Fibroblast of upper back skin (primary cell): ENCODE measurements at places on chromosomes 11 and 22.

GRCh38 chr11:45322111-45322705 lies 36.1 kb upstream of the SYT13 start:
- DNase-seq: no peak

- no peak for DNase-seq
Observed at GRCh38 chr11:68324241-68324640, 11.8 kb downstream of the LRP5 start.

- DNase-seq: no peak
Observed at GRCh38 chr22:41989246-41989645, 9.3 kb upstream of the WBP2NL start.

- DNase-seq: no peak
Observed at GRCh38 chr11:124640666-124641065, 18.0 kb downstream of the TBRG1 start.

DNA sequence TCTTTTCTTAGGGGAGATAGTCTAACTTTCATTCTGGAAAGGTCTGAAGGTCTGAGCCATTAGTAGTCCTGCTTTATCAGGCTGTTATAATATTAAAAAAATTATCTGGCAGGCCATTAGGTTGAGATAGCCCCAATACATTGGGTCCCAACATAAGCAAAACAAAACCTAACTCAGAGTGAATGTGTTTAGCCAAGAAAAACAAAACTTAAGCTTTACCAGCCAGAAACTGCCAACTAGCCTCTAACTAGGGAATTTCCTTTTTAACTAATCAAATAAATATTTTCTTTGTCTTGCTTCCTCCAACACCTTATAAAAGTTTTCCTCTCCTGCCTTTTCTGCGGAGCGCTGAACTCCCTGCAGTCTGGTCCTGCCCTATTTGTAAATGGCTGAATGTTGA lies 1137.7 kb upstream of the CNTN5 start:
- DNase-seq: no peak

DNA sequence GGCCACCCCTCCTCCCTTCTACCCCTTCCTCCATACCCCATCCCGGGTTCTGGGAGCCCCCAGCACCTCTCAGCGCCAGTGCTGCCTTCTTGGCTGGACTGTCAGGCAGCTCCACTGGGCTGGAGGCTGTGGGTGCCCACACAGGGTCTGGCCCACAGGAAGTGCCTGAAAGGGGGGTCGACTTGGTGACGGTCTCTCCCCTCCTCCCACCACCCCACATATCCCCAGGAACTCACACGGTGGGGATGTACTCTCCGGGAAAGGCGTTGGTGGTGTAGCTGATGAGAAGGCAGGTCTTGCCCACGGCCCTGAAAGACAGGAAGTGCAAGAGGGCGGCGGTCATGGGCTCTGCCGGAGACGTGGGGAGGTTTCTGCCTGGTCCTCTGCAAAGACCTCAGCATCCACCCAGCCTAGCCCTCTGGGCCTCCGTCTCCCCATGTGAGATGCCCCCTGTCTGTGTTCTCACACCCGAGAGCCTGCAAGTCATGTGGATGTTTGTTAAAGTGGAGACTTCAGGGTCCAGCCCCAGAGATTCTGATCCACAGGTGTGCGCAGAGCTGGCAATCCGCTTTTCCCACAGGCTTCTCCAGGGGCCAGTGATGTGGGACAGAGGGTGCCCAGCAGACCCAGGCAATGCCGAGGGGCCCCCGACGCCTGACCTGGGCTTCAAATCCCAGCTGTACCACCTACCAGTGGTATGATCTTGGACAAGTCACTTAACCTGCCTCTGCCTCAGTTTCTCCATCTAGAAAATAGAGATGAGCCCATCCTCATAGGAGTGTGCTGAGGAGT lies 2.5 kb downstream of the RAC2 start:
- DNase-seq: no peak

GRCh38 chr11:112806876-112807275 lies 154.3 kb upstream of the NCAM1 start:
- no peak for DNase-seq

- no peak for DNase-seq
Observed at GRCh38 chr11:66218846-66219620, 49.4 kb upstream of the RAB1B start.

- no peak for DNase-seq
Observed at GRCh38 chr11:74566146-74566960, 26.0 kb upstream of the POLD3 start.

DNA sequence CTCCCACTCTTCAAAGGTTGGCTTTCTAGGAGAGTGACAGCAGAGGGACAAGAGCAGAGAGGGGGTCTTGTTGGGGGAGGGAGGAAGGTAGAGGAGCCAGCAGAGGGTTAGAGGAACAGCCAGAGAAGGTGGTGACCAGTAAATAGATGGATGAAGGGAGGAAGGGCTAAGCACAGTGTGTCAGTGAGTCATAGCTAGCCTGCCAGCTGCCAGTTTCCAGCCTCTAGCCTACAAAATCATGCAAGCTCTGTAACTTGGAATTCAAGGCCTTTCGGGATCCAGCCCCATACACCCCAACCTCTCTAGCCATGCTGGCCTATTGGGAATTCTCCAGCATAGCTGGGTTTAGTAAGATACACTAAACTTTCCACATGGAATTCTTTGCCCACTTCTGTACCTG lies 147.4 kb upstream of the TEAD1 start:
- DNase-seq: peak; percentile 88

DNA sequence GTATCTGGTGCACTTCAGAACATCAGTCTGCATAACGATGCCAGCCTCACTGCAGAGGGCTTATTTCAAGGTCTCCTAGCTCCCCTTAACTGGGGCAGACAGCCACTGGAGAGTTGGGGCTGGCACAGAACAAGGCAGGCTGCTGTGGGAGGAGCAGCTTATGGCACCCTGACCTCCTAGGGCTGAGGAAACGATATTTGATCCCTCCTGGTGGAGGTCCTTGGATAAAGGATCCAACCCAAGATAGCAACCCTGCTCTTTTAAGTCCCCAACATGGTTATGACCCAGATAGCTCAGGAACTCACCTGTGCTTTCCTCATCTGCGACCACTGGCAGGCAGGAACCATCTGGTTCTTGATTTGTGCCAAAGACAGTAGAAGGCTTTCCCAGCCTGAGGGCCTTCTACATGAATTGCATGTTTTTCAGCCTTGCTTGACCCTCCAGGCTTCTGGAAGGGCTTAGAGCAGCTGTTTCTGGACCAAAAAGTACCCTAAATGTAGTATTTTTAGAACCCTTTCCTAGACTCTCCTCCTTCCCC lies 2.8 kb downstream of the TMEM109 start:
- DNase-seq: no peak

- DNase-seq: no peak
Observed at GRCh38 chr22:32896891-32897290, 95.4 kb downstream of the TIMP3 start.

DNA sequence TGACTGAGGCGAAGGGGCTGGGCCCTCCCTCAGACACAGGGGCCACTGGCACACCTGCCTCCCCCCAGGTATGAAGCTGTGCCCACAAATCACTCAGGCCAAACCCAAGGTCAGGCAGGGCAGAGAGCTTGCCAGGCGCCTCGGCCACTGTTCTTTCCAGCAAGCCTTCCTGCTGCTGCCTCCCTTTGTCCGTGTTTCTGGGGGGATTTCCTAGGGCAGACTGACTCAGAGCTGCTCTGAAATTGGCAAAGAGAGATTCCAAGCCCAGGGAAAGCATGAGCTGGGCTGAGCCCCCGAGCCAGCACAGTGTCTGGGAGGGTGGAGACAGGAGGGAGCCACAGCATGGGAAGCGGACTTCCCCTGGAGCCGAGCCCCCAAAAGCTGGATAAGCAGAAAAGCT lies 33.2 kb downstream of the PPP2R1B start:
- peak; percentile 79 for DNase-seq

DNA sequence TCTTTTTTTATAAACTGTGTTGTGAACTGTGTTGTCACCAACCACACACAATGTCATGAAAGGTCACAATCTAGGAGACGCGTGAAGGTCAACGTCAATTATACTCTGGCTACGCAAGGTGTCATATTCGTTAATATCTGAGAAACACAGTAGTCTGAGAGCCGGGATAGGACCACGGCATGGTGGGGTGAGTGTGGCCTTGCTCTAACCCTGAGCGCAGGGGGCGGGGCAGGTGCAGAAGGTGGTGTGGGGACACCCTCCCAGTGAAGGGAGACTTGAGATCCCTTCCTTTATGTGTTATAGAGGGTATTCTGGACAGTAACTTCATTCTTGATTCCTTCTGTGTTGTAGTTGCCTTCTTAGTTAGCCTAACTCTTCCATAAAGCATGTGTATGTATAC lies 883.0 kb downstream of the OPCML start:
- DNase-seq: no peak

DNA sequence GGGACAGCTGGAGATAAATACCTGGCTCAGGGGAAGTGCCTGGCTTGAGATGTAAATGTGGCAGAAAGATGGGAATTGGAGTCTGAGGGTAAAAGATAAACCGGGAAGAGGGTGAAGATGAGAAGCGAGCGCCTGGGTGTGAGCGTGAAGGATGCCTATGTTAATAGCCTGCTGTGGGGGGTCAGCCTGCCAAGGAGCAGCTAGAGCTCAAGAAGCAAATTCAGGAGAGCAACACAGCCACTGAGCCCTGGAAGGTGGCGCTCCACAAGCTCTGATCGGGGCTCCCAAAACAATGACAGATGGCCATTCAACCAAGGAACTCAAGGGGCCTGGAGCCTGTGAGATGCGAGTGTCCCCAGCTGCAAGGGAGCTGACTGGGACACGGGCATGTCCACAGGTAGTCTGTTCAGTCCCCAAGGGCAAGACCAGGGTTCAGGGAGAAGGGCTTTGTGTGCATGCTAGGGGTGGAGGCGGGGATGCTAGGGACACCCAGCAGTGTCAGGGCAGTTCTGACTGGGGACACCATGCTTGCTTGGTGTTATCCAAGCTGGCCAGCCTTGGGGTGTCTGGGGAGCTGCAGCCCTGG lies 2.8 kb downstream of the GSC2 start:
- no peak for DNase-seq

- DNase-seq: no peak
Observed at GRCh38 chr22:49941507-49942316, 18.9 kb upstream of the PIM3 start.

DNA sequence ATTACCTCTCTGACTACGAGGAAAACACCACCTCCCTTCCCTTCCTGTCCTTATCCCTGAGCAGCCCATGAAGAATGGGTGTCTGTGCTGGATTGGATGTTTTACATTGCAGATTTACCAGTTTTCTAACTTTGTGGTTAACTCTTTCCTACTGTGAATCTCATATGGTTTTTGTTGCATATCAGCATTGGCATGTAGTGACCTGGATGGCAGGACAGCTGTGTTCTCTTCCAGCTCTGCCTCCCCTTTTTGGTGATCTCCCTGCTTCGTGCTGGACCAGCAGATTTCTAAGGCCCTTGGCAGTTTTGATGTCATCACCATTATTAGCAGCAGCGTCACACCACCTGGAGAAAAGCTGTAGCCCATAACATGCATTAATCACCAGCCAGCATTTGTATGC lies 26.7 kb downstream of the OR6Q1 start:
- peak; percentile 64 for DNase-seq

- DNase-seq: no peak
Observed at GRCh38 chr11:65069217-65069616, 10.9 kb upstream of the NAALADL1 start.

GRCh38 chr11:10324474-10324873 lies 19.6 kb downstream of the ADM start:
- DNase-seq: no peak

- DNase-seq: no peak
Observed at GRCh38 chr22:47329727-47330650, 567.5 kb downstream of the TBC1D22A start.

DNA sequence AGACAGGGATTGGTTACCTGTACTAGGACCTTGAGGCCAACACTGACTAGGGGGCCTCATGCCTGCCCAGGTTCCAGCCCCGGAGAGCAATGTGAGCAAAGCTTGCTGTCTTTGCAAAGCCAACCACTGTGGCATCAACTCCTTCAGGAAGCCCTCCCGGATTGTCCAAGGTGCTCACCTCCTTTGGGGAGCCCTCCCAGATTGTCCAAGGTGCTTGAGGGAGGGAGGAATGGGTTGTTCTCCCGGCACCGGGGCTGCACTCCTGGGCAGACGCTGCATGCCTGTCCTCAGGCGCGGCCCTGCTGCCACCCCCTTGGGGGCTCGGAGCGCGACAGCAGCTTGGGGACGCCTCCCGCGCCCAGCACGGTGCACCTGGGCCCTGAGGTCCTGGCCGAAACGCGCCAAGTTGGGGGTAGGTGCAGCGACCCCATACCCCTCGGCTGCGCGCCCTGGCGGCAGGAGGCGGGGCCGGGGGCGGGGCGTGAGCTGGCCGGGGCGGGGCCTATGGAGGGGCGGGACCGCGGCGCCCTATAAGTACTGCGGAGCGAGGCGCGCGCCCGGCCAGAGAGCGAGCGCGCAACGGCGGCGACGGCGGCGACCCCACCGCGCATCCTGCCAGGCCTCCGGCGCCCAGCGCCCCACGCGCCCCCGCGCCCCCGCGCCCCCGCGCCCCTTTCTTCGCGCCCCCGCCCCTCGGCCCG lies at the start of gene CD81:
CD81 (plus strand) TSS at position 560 of the 701 bp plus-strand sequence. CDS start 240 bp downstream, outside the sequence.
- DNase-seq: peak; percentile 31

DNA sequence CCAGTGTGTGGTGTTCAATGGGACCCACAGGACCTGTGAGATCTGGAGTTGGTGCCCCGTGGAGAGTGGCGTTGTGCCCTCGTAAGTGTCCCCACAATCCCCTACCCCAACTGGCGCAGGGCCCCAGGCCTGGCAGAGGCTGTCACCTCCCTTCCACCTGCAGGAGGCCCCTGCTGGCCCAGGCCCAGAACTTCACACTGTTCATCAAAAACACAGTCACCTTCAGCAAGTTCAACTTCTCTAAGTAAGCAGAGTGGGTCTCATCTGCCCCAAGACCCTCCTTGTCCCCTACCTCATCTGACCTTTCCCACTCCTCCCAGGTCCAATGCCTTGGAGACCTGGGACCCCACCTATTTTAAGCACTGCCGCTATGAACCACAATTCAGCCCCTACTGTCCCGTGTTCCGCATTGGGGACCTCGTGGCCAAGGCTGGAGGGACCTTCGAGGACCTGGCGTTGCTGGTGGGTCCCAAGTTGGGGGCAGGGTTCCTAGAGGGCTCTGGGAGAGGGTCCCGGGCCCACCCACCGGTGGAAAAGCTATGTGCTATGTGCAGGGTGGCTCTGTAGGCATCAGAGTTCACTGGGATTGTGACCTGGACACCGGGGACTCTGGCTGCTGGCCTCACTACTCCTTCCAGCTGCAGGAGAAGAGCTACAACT lies 8.1 kb downstream of the P2RX6 start:
- no peak for DNase-seq
